ENCODE measurements at places on chromosomes 5 and 9.

DNA sequence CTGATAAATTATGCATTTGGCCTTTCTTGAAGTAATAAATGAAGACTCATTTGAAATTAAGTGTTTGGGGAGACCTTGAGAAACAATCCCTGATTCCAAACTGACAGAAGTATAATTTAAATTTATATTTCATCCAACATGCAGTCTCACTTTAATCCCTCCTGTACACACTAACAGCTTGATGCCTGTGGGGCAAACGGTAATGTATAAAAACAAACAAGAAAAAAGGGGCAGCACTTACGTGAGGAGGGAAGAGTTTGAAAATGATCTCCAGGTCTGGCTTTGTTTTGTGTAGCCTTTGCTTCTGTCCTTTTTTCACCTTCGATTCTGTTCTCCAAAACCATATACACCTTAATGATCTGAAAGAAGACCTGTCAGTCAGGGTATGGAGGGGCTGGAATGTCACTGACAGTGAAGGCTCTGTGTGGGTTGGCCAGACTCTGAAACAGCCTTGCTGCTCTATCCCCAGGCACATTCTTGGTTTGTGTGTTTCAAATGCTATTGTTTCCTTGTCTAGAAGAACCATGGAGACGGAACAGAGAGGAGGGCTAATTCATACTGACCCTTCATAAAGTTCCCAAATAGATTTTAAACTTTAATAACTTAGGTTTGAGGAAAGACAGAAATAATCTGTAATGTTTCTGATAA, 338.2 kb upstream of the WWC1 start:
- no peak for DNase-seq

DNA sequence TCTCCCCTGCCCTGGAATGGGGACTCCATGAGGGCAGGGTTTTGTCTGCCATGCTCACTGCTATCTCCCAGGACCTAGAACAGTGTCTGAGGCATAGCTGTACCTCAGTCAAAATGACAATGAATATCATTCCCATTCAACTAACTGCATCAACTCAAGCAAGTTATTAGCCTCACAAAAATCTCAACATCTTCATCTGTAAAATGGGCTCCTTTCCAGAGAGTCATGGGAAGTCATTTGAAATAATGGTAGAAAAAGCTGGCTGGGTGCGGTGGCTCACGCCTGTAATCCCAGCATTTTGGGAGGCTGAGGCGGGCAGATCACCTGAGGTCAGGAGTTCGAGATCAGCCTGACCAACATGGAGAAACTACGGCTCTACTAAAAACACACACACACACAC, 9.4 kb downstream of the SH2D3C start:
- no peak for DNase-seq

DNA sequence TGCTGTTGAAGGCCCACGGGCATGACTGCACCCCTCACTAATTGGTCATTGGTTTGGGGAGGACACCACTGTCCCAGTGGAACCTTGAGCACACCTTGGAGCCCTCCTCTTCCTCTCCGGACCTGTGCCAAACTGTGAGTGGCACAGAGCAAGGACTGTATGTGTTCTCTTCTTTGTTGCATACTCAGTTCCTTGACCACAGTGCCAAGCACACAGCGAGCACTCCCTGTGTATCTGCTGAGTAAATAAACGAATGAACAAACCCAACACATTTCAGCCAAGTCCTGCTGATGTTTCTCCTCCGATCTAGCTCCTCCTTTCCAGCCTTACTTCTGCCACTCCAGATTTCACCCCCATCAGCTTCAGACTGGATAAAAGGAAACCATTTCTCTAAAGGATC, 2.7 kb upstream of the TRIM52 start:
- DNase-seq, result no peak

DNA sequence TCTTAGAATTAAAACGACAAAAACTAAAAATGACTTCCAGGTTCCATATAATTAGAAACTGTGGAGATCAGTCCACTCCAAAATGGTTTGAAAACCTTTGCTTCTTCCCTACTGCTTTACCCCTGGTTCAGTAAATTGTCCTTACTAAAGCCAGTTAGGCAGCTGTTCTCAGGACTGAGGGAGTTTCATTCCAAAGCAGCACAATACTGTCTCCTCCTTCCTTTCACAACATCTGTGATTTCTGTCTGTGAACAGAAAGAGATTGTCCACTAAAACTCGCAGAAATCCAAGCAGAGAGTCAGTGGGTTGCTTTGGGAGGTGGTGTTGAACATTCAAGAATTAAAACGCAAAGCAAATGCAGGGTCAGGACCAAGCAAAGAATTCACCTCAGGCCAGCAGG, 740.8 kb upstream of the ZNF608 start:
- DNase-seq, result no peak

DNA sequence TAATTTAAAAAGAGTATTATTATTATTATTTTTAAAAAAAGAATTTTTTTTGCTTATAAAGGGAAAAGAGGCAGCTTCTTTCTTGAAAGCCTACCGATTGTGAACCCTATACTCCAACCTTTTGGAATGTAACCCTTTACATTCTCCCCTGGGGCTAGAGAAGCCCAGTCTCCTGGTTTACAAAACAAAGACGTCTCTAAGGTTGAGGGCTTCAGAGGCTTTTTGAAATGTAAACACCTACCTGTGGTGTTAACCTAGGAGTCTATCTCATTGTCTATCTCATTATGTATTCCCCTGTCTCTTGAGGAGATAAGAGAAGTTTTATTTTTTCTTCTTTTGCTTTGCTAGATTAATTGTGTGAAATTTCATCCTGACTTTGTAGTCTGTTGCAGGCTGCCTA, 4.7 kb downstream of the TNFSF8 start:
- DNase-seq, result no peak

GRCh38 chr9:18499062-18499461, 25.1 kb downstream of the ADAMTSL1 start:
- DNase-seq, result no peak

GRCh38 chr5:6989230-6989629, 276.0 kb downstream of the TENT4A start:
- no peak for DNase-seq

GRCh38 chr9:127858041-127858512, 3.6 kb upstream of the ENG start:
- no peak for DNase-seq

Measured in activated CD4-positive, CD25-positive, alpha-beta regulatory T cell treated with anti-CD3 and anti-CD28 coated beads, Interleukin-2, amount 50 U/mL, for 72 hours (primary cell).